ENCODE measurements at places on chromosomes 7 and 10.
A peak's percentile ranks its signal among the peaks of the same experiment; 100 is the strongest.

- DNase-seq: peak; percentile 19
Observed at GRCh38 chr7:55304018-55304762, 60.9 kb upstream of the LANCL2 start.

DNA sequence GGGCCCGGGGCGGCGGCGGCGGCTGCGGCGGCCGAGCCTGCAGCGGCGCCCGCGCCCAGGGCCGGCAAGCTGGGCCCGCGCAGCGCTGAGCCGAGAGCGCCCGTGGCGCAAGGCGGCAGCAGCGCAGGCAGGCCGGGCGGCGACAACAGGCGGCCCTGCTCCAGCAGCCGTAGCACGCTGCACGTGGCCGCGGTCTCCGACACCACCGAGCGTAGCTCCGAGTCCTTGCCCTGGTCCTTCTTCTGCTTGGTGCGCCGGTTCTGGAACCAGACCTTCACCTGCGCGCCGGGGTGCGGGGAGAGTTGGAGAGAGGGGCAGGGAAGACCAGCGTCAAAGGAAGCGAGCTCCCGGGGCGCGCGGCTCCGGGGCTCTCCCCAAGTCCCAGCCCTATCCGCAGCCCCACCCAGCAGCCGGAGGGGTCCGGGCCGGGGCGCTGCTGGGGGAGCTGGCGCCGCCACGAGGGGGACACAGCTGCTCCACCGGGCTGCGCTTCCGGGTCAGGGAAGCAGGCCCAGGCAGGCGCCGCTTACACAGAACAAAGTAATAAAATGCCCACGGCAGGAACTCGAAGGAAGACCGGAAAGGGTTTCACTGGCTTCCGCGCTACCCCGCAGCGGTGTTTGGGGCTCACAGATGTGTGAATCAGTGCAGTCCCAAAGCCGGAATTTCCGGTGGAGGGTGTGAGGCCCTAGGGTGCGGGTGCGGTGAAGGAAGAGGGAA lies 3.6 kb downstream of the VAX1 start:
- DNase-seq: peak; percentile 83

GRCh38 chr7:112414855-112415490 lies 35.3 kb upstream of the IFRD1 start:
- DNase-seq: no peak

DNA sequence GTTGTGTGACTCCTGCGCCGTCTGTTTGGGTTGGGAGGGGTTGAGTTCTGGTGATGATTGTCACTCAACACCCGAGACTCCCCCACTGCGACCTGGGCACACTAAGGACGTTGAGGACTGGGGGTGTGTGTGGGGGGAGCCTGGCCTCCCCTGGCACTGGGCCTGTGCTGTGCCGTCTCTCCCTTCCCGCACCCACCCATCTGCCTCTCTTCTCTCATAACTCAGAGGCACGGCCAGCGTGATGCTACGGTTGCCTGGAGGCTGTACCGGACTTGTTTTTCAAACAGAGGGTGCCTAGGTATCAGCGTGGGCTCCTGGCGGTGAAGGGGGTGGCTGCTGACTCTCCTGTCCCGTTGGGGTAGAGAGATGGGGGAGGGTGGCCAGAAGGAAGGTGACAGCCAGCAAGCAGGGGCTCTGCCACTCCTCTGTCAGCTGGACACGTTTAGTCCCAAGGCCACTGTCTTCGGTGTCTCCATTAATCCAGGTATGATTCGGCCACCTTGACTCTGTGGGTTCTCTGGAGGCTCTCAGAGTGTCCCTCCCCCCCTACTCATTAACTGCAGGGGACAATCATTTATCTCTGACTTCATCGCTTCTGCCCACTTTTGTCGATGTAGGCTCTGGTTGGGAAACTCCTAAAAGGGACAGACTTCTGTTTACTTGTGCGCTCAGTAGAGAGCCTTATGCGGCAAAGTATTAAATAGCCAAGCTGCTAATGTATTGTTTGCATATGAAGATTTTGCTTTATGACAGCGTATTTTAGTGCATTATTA lies 56.5 kb upstream of the PFKFB3 start:
- DNase-seq: no peak

DNA sequence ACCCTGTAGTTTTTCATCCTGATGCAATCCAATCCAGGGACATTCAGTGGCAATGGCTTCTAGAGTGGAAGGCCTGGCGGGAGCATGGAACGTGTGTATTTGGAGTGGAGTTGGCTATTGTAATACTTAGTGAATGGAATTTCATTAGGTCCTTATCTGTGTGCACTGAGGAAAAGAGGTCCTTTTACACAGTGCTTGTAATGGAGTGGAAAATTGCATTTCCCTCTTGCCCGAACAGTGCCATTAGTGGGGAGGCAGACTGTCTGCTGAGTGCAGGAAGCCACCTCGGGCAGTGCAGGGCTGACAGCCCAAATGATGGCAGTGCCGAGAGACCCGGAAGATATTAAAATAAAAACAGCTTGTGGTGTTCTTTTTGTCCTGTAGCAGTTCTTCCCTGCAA lies 786.6 kb downstream of the LRMDA start:
- DNase-seq: no peak

GRCh38 chr10:124728830-124729661 lies 15.1 kb downstream of the FAM53B start:
- DNase-seq: peak; percentile 31

- no peak for DNase-seq
Observed at GRCh38 chr7:44988701-44989100, 9.9 kb upstream of the MYO1G start.

DNA sequence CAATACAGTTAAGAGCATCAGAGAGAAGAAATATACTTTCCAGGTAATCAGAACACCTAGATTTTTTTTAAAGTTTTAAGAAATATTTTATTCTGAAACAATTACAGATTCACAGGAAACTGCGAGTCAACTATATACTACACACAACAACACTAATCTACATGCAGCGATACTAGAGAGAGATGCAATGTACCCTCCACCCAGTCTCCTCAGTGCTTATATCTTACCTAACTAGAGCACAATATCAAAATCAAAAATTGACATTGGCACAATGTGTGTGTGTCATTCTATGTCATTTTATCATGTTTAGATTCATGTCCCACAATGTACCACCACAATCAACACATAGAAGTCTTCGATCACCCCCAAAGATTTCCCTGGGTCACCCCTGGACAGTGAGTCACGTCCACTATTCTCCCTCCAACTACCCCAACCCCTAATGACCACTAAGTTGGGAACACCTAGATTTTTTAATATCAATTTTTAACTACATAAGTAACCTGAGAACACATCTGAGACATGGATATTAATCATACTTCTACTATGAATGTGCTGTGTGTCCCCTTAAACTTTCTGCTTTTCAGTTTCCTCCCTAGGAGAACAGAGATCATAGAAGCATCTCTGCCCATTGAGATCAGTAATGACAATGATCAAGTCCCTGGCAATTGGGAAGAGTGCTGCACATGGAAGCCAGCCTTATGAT lies 86.5 kb downstream of the GSAP start:
- no peak for DNase-seq

DNA sequence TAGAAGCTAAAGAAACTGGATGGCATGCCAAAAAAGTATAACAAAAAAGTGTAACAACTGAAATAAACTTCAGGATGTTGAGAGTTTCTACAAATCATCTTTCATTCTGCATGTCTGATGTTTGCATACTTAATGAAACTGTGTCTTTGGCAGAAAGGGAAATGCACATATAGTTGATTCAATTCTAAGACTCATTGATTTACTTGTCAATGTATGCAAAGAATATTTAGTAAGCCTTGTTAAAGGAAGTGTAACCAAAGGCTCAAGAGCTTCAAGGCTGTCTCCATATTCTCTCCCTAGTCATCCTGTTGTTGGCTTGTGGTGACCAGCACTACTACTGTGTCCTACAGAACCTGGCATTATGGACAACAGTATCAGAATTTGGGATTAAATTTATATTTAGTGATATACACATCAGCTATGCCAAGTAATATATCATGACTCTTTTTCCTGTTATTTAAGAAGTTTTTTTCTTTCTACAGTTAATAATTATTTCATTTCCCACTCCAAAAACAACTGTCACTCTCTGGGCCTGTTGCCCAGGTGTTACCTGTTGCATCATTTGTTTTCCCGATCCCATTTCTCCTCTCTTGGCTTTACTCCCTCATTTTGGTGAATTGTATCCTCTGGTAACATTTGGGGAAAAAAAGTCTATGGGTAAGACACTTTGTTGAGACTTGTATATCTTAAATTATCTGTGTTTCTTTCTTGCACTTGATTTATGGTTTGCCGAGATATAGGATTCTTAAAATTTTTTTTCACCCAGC lies 226.6 kb upstream of the BMPER start:
- DNase-seq: peak; percentile 10

- DNase-seq: no peak
Observed at GRCh38 chr7:105854498-105854897, 21.9 kb downstream of the ATXN7L1 start.

DNA sequence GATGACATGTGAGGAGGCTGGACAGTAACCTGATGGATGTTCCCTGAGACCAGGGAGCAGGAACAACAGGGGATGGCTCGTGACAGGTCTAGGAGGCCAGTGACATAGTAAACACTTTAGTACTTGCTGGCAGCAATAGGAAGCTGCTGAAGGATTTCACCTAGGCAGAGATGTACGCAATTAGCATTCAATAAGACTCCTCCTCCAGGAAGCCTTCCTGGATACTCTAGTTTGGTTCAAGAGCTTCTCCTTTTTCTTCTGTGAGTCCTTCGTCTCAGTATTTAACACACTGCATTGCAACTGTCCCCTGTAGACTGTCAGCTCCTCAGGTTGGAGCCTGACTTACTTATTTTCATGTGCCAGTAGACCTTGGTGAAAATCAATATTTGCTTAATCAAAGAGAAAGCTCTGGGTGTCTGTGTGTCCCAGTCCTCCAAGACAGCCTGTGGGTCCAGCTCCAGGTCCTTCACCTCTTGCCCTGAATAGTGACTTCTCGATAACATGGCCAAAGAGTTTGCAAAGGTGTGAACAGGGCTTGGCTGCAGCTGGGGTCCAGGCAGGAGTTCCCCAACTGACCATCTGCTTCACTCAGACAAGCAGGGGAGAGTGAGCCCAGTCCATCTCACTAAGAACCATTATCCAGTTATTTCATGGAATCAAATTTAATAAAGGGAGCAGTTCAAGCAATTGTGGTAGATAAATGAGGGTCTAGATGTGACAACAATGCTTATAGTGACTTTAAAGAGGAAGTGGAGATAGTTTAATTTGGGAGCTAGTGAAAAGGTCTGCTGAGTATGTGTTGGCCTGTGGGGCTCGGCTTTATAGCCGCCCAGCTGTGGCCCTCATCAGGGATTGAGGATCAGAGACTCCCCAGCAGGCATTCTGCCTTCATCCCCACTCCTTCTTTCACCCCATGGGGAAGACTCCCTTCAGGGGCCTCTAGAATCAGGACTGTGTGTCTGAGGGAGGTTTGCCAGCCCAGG lies 9.4 kb downstream of the TMEM273 start:
- DNase-seq: no peak

All from osteoblast (primary cell).